ENCODE measurements at places on chromosomes 2 and 18.

- no peak for DNase-seq
These were observed 7.7 kb downstream of the CD28 start for GRCh38 chr2:203714112-203714511.

DNA sequence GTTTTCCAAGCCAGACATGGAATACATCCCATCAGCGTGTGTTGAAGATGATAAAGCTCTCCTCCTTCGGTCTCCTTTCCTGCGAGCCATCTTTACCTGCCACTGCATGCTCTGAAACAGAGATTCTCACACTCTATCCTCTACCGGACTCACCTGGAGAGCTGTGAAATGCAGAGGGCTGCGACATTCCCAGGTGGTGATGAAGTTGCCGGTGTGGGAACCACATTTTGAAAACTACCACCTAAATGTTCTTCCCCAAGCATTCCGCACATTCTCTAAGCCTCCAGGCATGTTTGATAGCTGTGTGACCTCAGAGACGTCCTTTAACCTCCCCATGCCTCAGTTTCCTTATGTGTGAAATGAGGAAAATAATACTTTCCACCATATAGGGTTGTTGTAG, 226.2 kb upstream of the RAB6C start:
- DNase-seq: no peak

DNA sequence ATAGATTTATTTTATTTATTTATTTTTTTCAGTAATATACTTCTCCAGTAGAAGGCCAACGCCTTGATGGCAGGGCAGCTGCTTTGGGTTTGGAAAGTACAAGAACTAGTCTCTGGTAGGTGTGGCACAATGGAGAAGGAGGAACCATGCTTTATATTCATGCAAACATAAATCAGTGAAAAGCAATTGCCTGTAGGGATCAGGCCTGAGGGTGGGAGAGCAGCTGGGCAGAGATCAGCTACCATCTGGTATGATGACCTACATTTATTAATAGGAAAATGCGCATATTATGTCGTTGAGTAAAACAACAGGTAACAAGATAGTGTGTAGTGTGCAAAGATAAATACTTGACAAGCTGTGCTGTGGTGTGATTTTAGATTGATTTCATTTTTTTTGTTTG, 120.4 kb upstream of the TLK1 start:
- no peak for DNase-seq

GRCh38 chr2:126657148-126657635, 1.2 kb downstream of the GYPC start:
- DNase-seq: peak; percentile 92

DNA sequence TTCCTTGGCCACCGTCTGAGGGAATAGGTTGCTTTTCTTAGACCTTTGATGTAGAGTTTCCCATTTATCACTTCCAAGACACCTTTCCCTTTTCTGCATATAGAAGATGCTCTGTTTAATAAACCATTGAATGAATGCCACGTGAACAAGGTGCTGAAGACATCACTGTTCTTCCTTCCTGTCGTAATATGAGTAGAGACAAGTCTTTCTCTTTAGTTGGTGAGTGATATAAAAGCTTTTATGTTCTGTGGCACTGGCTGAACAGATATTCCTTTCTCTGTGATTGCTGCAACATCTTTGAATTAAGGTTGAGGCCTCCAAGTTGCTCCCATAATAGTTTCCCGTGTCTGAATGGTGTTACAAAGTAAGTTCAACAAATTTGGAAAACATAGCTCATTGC, 38.7 kb downstream of the TTC39C start:
- DNase-seq: no peak

DNA sequence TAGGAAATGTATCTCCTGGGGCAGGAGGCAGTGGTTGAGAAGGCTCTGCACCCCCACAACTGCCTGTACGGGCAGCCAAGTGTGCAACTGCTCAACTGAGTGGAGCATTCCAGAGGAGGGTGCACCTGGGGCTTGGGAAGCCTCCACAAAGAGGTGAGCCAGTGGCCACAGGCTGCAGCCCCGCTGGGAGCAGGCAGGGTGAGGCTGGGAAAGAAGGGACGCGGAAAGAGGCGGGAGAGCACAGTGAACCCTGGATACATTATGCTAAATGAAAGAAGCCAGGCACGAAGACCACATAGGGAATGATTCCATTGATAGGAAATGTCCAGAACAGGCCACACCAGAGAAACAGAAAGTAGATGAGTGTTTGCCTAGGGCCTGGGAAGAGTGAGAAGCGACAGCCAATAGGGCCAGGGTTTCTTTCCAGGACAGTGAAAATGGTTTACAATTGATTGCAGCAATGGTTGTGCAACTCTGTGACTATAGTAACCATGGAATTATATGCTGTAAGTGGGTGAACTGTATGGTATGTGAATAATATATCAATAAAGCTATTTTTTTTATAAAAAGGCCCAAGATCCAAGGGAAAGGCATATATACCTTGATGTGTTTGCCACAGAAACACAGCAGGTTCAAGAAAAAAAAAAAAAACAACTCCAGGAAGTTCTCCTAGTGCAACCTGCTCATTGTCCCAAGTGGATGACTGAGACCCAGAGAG, 82.4 kb downstream of the DDX1 start:
- no peak for DNase-seq

DNA sequence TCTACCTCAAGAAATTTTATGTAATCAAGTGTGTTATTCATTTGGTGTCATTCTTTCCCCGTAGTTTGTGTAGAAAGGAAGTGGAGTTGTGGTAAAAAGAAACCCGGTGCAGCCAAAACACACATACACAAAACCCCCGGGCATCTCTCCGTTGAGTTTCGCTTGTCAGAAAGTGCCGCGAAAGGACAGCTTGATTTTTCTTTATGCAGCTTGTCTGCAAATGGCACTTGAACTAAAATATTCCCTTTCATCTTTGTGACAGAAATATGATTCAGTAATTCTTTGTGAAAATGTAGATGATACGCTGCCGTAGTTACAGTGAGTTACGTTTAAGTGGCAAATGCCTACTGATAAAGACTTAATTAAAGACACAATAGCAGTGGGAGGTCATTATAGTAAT, 268.8 kb upstream of the SPRED2 start:
- DNase-seq: no peak

DNA sequence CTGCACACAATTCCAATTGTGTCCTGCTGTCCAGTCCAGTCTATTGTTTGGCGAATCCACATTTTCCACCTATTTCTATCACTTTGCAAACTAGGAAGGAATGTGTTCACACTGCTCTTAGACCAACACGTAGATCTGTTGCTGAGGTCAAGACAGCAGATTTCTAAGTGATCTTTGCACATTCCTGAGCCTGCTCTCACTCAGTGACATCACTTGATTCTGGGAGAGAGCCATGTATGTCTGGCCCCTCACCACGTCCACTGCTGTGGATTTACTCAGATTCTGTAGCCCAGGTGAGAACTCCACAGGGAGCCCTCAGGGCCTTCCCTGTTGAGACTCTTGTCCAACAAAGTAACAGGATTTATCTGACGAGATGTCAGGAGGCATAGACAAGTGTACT, 317.2 kb downstream of the TSN start:
- no peak for DNase-seq

DNA sequence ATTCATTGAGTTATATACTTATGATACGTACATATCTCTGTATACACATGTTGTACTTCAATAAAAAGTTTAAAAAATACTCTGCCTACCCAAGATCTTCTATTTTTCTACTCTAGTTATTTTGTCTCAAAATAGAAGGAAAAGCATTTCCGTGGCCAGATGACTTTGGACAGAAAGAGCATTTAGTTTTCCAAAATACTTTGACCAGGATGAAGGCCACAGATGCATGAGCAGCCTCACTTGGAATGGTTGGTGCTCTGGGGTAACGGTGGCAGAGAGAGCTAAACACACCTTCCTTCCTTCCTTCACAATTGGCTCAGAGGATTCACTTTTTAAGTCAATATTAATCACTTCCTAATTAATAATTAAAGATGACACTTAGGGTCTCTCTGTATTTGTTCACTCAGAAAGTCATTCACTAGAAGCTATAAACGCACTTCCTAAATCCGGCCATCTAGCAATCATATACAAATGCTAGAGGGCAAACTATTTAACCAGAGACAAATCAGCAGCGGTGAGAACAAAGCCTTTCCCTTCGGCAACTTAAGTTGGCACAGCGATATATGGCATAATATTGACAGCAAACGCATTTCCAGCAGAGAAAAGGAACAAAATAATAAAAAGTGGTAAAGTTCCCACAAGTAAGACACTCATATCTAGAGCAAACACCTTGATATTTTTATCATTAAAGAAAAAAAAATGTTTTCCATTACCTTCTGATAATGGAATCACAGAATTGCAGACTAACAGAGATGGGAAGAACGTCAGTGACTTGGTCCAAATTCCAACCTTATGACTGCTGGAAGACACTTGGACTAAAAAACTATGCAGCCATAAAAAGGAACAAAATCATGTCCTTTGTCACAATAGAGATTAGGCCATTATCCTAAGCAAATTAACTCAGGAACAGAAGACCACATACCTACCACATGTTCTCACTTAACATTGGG, 55.9 kb upstream of the NARS1 start:
- DNase-seq: no peak

- peak; percentile 25 for DNase-seq
These were observed 89.4 kb downstream of the CELF4 start for GRCh38 chr18:37476182-37476581.

- DNase-seq: no peak
These were observed 531.6 kb upstream of the CHAC2 start for GRCh38 chr2:53235836-53236582.

DNA sequence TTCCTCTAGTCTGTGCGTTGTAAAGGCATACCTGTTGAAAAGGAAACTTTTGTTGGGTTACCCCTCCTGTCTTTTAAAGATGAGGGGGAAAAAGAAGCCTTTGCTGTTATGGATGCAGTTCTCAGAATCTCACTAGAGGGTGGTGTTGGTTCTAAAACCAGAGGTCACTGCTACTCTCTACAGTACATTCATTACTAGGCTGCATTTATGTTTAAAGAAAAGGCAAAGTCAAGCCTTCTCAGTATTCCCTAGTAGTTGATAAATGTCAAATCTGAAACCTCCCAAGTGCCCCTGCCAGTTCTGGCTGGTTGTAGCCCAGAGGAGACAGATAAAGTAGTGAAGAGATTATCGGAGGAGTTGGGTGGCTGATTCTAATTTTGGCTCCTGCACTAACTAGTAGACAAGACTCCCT, 1.4 kb upstream of the PLCL1 start:
- peak; percentile 38 for DNase-seq

DNA sequence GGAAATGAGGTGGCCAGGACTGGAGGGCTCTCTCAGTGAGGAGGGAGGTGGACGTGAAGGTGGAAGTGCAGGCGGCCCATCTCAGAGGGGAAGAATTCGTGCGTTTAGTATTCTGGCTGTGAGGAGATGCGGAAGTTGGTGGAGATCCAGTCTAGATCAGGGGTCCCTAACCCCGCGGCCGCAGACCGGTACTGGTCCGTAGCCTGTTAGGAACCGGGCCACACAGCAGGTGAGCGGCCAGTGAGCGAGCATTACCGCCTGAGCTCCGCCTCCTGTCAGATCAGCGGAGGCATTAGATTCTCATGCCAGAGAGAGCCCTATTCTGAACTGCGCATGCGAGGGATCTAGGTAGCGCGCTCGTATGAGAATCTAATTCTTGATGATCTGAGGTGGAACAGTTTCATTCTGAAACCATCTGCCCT, 1.6 kb upstream of the FHOD3 start:
- DNase-seq: no peak

DNA sequence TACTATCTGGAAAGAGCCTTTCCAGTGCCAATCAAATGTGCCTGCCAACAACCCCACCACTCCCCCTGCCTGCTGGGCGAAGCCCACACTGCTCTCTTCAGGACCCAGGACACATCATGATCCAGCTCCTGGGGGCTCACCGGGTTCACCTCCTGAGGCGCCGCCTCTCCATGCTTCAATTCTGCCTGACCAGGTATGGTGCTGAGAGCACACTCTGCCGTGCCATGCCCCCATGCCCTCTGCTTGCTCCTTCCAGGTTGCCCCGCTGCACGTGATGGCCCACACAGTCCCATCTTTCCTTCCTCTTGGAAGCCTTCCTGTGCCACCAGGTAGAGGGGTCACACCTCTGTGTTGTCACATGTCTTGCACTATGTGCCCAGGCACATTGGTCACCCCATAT, 47.5 kb downstream of the ASB18 start:
- no peak for DNase-seq

- peak; percentile 61 for DNase-seq
These were observed 69.4 kb upstream of the ARHGAP28 start for GRCh38 chr18:6659963-6660725.

GRCh38 chr2:191176305-191176704, 25.5 kb upstream of the STAT4 start:
- no peak for DNase-seq

GRCh38 chr2:33336036-33336625, 140.3 kb upstream of the RASGRP3 start:
- no peak for DNase-seq

GRCh38 chr18:23265682-23266399, 130.6 kb downstream of the CABLES1 start:
- no peak for DNase-seq

DNA sequence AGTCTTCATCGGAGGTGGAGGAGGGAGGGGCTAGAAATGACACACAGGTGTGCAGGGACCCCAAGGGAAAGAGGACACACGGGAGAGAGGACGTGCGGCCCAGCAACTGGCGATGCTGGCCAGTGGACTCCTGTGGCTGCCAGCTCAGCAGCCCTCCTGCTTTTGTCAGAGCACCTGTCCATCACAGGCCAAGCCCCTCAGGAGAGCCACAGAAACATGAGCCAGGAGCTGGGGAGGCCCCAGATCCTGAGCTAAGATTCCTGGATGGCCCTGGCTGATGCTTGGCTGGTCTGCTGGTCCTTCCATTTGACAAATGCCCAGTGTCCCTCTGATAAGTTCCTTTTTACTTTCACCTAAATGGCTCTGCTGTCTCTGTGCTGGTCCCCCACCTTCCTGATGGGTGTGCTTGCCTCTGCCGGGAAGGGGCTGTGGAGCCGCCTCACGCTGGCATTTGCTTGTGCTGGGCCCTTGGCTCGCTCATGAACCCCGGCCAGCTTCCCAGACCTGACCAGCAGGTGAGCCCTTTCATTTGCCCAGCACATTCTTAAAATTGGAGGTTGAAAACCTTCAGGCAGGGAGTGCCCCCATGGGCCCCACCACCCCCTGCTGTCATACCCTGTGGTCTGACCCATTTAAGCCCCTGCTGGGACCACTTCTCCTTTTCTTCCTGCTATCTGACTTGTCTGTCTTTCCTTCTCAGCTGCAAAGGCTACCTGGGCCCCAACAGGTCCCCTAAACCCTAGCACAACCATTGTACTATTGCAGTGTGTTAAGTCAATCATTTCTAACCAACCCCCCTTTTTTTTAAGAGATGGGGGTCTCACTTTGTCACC, 37.3 kb downstream of the CYP27C1 start:
- no peak for DNase-seq

- no peak for DNase-seq
These were observed 432.9 kb downstream of the MTX2 start for GRCh38 chr2:176702131-176702530.

All from HCEC 1CT (cell line).